ENCODE measurements at places on chromosomes 16 and 17.

DNA sequence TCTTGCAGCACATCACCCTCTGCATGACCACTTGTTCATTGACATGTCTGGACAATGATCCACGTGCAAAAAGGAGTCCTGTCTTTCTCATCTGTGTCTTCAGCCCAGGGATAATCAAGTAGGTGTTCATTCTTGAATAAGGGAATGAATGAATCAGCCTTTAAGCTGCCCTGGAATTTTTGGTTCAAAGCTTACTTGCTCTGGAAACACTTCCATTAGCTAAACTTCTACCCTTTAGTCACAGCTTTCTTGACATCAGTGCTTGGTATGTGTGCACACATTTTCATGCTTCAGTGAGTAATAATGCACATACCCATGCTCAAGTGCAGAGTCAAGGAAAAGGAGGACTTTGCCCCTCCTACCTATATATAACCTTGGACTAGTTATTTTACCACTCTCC is 103.0 kb upstream of the CDH13 start:
- no peak for DNase-seq

DNA sequence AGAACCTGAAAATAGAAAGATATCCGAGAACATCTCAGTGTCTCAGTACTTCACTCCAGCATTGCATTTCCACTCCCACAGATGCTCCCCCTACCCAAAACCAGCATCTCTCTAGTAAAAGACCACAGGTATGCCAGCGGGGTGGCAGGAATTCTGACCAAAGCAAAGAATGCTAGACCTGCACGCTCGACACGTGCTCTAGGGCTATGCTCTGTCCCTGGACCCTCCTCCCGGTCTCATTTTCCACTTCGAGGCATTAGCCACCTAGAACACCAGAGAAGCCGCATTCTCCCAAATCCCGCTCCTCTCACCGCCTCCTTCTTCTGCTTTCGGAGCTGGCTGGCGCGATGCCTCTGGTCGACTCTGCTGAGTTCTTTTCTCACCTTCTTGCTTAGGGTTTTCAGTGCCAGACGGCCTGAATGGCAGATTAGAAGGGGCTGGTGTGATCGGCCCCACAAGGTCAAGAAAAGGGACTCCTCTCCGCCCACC is 487 bp downstream of the TSR1 start:
- no peak for DNase-seq

- no peak for DNase-seq
These were observed 407 bp upstream of the TMEM94 start for GRCh38 chr17:75456039-75456416.

- DNase-seq: no peak
These were observed 927.6 kb upstream of the CDH8 start for GRCh38 chr16:62963846-62964245.

DNA sequence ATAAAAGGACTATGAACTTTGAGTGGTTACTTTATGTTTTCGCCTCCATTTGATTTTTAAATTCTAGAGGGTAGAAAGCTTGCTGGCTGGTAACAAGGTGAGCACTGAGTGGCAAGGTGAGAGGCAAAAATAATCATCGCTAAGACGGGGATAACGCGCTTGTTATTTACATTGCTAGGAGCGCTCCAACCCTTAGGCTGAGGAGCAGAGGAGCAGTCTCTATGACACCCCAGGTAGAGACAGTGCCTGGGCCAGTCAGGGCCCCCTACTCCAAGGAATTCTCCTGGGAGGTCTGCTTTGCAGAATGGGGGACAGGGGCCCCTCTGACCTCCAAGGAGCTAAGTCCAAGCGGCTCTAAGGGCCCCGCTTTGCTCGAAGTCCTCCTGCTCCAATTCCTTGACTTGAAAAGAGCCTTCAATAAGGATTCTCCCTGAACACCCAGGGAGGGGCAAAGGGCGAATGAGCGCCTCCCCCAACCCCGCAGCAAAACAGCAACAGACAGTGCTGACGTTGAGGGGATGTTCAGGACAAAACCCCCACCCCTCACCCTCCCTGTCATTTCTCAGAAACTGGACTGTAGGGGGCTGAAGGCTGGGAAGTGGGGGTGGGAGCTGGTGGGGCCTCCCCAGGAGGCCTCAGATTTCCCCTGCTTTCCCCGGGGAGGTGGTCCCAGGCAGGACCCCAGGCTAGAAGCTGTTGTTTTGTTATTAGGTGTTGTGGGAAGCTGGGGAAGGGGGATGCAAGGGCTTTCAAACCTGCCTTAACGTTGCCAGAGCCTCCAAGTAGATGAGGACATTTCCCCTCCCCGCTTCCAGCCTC is 10.2 kb upstream of the FOXF1 start:
- no peak for DNase-seq

DNA sequence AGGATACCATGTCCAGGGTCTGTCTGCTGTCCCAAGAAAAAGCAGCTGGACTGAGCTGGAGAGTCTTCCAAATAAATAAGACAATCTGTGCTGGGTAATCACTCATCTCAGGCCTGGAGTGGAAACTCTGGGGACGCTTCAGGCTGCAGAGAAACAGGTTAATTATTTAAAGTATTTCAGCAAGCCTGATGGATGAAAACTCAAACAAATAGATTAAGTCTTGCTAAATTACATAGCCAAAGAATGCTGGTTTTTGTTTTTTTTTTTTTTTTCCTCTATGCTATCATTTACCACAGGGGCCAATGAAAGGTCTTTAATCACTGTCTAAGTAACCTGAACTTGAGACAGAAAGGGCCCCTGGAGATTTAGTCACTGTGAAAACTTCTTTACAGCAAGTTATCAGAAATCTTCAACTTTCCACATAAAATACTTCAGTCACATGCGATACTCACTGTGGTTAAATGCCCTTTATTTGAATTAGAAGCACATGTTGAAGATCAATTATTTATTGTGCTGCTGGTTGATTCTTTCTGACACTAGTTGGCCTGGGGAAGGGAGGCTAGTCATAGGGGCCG is 31.0 kb upstream of the KCNJ2 start:
- DNase-seq: no peak

- no peak for DNase-seq
These were observed 92.2 kb upstream of the AMZ2 start for GRCh38 chr17:68155692-68156091.

DNA sequence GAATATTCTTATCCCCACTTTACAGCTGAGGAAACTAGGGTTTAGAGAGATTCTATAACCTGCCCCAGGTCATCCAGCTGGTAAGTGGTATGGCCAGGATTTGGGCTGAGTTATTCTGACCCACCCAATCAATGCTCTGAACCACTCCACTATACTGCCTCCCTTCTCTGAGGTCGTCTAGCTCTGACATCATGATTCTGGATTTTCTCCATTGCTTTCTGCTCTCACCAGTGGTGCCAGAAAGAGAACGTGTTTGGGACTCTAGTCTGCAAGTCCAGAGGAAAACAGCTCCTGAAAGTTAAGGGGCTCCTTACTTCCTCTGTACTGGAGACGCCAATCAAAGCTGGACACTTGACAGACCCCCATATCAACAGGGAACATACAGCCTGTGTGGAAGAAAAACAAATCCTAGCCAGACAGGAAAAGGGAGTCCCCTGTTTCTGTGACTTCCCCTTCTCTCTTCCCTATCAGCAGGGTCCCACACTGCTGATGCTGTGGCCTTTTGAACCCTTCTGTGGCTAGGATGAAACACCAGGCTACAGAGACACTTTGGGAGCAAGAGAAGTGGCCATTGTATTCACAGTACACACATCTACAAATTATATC is 6.0 kb upstream of the EZH1 start:
- no peak for DNase-seq

- no peak for DNase-seq
These were observed 221.6 kb downstream of the ENGASE start for GRCh38 chr17:79296243-79296642.

GRCh38 chr17:73703917-73704316 is 59.7 kb upstream of the SDK2 start:
- no peak for DNase-seq

DNA sequence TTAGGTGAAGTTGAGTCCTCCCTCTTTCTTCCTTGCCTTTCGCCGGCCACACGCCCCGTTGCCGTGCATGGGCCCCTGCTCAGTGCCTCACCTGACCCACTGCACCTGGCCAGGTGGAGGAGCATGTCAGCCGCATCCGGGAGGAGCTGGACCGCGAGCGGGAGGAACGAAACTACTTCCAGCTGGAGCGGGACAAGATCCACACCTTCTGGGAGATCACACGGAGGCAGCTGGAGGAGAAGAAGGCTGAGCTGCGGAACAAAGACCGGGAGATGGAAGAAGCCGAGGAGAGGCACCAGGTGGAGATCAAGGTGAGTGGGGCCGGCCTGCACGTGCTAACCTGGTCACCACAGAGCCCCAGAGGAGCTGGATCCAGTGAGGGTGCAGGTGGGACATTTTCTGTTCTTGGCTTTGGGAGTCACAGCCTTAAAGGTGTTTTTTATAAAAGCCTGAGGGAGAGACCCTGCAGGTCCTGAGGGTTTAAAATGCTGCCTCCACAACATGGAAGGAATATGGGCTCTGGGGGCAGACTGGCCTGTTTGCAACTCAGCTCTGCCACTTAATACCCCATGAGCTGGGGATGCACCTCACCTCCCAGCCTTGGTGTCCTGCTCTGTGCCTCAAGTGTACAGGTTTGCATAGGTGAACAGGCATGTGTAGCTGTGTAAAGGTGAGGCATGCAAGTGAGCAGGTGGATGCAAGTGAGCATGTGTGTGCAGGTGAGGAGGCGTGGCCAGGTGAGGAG is 12.1 kb upstream of the DBNDD1 start:
- DNase-seq: no peak

GRCh38 chr16:51305337-51305736 is 154.3 kb upstream of the SALL1 start:
- no peak for DNase-seq
